Stimulated activated CD4-positive, alpha-beta T cell treated with anti-CD3 and anti-CD28 coated beads, Interleukin-4, amount 100 ng/mL, for 4 hours (primary cell): ENCODE measurements at places on chromosomes 11 and 22.

DNA sequence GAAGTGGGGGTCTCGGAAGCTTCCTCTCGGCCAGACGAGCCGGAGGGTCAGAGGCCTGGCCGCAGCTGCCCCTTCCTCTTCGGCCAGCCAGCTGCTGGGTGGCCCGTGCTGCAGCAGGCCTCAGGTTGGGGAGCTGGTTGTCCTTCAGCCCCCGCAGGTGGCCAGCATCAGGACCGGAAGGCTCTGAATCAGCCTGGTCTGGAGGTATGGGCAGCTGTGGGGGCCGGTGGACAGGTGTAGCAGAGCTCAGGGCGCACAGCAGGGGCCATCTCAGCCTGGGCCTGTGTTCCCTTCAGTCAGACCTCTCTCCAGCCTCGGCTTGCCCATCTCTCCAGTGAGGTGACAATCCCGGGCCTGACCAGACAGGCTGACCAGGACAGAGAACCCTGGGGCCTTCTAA is 13.9 kb upstream of the TBX1 start:
- no peak for DNase-seq

DNA sequence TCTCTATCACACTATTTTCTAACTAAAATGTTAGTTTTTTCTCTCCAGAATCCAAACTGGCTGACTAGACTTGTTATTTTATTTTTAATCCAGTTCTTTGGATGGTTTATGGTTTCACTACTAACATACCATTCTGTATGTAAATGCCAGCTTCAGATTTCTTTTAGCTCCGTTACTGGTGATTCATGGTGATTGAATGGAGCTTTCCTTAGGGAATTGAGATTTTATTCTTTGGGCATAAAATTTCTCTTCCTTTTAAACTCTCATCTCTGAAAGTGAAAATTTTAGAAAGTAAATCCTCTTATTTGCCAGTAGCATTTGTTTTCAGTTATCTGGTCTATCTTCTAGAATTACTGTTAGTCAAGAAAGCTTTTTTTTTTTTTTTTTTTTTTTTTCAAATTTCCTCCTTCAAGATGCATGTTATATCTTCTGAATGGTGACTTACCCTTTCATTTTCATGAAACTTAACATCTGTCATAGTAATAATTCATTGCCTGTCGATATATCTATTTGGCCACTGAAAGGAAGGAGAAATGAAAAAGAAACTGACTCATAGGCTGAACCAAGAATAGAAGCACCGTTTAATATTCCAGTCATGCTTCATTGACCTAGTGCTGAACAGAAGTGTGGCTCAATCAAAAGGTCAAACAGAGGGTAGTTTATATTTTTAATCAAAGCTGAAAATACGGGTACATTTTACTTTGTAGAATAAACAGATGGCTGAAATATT is 6.4 kb downstream of the ENDOD1 start:
- DNase-seq, result no peak

GRCh38 chr11:67278135-67278938 is 10.8 kb upstream of the ANKRD13D start:
- DNase-seq, result no peak

DNA sequence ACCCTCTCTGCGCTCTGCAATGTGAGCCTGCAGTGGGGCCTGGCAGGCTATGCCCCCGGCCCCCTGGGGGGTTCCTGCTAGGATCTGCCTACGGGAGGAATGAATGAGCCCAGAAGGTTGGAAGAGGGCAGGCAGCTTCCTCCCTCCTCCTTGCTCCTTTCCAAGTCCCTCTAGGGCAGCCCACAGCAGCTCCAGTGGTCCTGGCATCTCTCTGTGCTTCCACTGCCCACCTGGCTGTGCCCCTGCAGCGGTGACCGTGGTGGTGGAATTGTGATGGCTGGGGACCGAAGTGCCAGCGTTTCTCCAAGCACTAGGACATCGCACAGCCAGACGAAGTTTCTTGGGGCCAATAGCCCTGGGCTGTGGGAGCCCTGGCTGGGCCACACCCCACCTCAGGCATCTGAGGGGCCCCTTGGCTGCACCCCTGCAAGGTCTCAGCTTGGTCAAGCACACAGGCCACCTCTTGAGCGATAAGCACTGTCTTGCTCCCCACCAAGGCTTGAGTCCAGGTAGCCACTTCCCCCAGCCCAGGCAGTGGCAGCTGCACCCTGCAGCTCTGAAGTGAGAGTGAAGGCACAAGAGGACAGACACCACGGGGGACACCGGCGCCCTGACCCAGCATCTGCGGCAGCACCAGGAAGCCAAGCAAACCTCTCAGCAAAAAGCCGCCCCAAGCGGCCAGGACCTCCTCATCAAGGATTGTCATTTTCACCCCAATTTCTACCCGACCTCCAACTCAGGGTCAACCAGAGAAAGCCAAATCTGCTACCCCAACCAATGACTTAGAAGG is 346.3 kb downstream of the CTTN start:
- DNase-seq, result no peak

DNA sequence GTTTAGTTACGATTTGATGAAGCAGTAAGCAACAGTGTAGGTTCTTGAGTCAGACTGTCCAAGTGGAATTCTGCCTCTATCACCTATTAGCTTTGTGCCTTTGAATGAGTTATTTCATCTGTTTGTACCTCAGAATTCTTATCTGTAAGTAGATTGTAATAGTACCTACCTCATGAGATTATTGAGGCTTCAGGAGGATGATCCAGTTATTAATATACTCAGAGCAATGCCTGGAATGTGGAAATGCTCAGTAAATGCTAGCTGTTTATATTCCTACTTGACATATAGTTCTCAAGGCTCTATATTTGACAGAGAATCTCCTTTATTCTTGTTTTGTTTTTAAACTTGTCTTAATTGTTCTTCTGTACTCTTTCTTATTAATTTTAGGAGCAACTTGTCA is 70.1 kb downstream of the SFI1 start:
- DNase-seq, result no peak

GRCh38 chr11:35078470-35078735 is 60.6 kb upstream of the CD44 start:
- no peak for DNase-seq

DNA sequence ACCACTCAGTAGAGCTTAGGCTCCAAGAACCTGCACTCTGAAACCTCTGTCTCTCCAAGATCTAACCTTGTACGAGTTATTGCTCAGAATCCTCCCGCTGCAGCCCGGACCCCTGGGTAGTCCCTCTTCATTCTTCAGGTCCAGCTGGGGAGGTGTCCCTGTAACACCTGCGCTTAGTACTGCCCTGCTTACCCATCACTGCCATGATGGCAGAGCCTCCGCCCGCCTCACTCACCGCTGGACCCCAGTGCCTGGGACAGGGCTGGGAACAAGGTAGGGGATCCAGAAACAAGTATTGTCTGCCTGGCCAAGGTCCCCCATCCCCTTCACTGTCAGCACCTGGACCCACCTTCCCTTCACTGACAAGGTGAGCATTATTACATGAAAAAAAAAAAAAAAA is 50.3 kb downstream of the THAP12 start:
- no peak for DNase-seq
